ENCODE measurements at places on chromosomes 16 and 17.

DNA sequence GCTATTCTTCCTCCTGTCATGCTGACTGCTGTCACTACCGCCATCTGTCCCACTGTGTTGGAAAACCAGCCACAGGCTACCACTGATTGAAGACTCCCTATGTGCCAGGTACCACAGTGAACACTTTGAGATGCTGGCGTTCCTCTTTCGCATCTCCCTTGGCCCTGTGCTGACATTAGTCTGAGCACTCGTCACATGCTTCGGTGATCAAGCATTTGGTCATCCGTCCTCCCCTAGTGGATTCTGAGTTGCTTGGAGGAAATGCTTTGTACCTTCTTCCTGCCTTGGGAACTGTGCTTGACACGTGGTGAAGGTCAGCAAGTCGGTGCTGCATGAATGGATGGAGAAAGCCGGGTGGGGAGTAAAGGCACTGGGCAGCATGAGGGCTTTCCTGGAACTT, 260.1 kb downstream of the SNX29 start:
- DNase-seq, result no peak

GRCh38 chr17:35898283-35899070, 18.3 kb upstream of the CCL5 start:
- DNase-seq, result peak; percentile 70

GRCh38 chr17:80456465-80457235, 19.8 kb downstream of the NPTX1 start:
- no peak for DNase-seq

GRCh38 chr17:30314474-30314873, 19.4 kb downstream of the TMIGD1 start:
- no peak for DNase-seq

- no peak for DNase-seq
These were observed 12.1 kb upstream of the HSD3B7 start for GRCh38 chr16:30972872-30973271.

- no peak for DNase-seq
These were observed 7.4 kb downstream of the CBFB start for GRCh38 chr16:67036323-67036741.

All from LNCaP clone FGC (cell line).